Naive thymus-derived CD4-positive, alpha-beta T cell (primary cell): ENCODE measurements at places on chromosomes 12 and 14. TPM values are rescaled to one million over a fixed set of nuclear protein-coding genes. Genes with fewer than 3 reads are reported as not detected.

DNA sequence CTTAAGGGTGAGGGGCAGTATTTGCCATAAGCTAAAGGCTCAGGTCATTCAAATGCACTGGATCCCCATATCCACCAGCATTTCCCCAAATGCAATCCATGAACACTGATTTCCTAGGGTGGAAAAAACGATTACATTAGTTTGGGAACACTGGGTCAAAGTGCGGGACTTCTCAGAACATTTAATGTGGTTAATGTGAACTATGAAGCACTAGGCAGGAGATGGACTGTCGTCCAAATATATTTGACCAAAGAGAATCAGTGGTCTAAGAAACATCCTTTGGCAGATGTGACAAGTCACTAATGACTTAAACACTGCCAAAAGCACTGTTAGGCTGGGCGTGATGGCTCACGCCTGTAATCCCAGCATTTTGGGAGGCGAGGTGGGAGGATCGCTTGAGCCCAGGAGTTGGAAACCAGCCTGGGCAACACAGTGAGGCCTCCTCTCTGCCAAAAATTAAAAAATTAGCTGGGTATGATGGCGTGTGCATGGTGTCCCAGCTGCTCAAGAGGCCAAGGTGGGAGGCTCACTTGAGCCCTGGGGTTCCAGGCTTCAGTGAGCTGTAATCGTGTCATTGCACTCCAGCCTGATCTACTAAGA lies 205.4 kb downstream of the CALM1 start:
- no peak for DNase-seq

RGS6 gene
- not detected for total RNA-seq

MAP1LC3B2 gene
- total RNA-seq: 0.48 and 1.3 TPM in 2 replicates

DNA sequence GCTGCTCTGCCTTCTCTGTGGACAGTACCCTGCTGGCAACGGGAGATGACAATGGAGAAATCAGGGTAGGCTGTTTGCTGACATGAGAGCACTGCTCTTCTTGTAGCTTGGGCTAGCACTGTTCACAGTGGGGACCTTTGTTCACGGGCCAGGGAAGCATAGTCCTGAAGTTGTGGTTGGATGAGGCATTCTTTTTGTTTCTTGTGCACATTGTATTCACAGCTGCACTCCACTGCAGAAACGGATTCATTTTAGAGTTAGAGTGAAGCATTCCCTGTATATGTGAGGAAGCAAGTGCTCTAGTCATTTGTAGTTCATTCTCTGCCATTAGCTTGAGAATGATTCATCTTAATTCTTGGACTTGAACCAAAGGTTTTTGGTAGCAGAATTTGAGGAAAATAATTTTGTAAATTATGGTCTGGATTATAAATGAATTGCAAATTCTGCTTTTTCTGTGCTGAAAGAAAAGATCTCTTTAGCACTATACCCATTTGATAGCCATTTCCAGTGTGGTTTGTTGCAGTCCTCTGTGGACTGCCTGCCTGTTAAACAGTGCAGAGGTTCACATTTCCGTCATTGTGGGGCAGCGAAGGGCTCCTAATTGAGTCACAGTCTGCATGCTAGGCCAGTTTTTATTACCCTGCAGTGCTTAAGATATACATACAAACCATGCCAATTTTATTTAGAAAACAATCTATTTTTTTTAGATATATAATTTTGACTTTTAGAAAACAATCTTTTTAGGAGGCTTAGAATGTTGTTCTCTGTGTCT lies 80.6 kb downstream of the APAF1 start:
- DNase-seq: no peak

AVPR1A gene
- not detected for total RNA-seq

DNA sequence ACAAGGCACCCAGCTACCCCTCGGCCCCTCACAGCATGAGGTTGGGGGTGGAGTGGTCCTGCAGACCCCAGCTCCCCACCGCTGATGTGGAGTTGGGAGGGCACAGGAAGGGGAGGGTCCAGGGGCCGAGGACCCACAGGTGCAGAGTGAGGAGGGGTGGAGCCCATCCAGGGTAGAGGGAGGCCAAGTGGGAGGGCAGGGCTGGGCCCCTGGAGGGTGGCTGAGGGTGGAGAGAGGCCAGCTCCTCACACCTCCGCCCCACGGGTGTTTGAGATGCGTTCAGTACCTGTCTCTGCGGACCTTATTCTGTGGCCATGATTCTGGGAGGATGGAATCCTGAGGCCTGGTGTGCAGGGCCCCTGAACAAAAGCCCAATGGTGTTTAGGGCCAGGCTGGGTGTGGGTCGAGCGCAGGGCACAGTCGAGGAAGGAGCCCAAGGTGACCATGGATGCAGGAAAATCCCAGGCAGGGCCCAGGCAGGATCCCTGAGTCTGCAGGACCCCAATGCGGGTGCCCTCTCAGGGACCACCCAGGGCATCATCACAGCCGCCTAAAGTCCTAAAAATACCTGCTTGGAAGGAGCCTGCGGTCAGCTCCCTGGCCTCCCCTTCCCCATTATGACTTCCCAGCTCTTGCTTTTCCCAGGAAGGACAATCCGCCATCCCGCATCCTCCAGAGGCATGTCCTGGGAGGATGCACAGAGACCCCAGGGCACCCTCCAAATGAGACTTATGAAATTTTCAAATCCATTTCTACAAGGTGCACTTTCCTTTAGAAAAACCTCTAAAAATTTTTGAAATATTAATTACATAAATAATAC lies 377.1 kb upstream of the SFSWAP start:
- no peak for DNase-seq

VPS33A gene
- total RNA-seq: 34.5 TPM

- no peak for DNase-seq
Measured at GRCh38 chr12:20144341-20144740, 224.0 kb upstream of the PDE3A start.

DNA sequence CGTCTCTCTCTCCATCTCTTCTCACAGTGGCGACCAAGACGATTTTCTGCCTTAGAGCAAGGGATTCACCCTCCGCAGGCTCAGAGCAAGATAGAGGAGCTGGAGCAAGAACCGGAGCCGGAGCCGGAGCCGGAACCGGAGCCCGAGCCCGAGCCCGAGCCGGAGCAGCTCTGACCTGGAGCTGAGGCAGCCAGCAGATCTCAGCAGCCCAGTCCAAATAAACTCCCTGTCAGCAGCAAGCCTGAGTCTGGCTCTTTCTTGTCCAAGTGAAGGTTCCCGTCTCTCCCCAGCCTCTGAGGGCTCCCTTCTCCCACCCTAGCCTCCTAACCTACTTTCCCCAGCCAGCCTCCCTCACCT lies 5.9 kb downstream of the LAG3 start:
- DNase-seq: no peak

GRCh38 chr12:100986595-100987547 lies 192.3 kb downstream of the ANO4 start:
- DNase-seq: no peak

DNA sequence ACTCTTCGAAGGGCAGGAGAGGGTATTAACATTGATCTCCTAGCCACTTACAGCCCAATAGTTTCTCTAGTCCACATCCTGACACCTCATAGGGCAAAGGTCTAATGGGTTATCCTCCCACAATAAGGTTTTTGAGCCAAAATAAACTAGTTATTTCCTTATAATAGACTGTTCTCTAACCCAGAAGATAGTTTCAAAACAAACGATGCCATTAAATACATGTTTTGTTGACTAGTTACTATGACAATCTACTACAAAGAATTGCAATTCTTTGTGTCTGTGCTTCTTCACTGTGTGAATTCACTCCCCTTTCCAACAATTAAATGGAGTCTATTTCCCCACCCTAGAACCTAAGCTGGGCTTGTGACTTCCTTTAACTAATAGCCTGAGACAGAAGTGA lies 6.4 kb upstream of the ACTR10 start:
- no peak for DNase-seq

GRCh38 chr14:102120888-102121287 lies 18.8 kb upstream of the WDR20 start:
- DNase-seq: no peak

- DNase-seq: no peak
Measured at GRCh38 chr12:82437744-82438143, 79.4 kb downstream of the METTL25 start.

GRCh38 chr14:85248881-85249635 lies 280.9 kb upstream of the FLRT2 start:
- DNase-seq: no peak

DNA sequence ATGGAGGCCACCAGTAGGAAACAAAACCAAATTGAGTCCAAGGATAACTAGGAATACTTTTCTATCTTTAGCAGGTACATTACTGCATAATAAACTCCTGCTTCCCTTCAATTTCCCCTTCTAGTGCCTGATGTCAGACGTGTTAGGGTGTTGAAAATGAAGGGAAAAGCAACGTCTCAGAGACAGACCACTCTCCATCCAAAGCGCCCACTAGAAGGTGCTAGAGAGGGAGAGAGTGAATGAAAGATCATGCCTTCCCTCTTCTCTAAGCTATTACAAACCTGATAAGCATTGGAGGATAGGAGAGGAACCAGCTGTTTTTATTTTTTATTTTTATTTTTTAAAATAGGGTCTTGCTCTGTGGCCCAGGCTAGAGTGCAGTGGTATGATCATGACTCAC lies 64.1 kb downstream of the ZNF641 start:
- DNase-seq: no peak

DNA sequence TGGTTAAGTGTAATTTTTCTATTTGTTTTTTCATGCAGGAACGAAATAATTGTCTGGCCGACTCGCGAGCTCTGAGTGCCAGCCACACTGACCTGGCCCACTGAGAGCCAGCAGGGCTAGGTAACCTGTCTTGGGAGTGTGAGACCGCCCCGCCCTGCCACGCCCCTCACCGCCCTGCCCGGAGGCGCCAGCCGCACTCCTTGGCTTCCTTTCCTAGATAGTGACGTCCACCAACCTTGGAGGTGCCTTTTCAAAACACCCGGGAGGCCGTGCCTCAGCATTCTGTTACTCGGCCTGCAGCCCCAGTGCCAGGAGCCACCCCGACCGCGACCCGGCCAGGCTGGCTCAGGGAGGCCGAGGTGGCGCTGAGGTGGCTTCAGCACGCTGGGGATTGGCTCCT lies 21.7 kb downstream of the XRCC3 start:
- DNase-seq: no peak

ZNF268 gene
- 18.6 TPM for total RNA-seq

DNA sequence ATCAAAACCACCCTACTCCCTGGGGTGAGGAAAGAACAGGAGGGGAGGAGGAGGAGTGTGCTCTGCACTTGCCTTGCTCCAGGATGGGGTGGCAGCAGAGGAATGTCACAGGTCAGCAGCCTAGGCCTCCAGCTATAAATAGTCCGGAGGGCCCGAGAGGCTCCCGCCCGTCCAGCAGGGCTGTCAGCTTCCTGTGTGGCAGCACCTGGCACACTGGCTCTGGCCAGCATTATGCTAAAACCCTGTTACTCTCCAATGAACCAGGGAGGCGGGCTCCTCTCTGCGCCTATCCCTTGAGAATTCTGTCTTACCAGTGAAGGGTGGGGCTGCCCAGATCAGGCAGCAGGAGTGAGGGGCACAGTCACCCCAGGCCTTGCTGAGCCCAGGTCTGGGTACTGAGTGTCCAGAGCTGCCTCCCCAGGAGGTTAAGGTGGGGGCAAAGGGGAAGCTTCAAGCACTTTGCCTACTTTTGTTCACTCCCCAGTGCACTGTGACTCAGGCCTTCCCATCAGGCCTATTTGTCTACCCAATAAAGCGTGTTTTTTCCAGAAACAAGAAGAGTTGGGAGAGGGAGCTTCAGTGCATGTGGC lies 1.2 kb upstream of the COX14 start:
- DNase-seq: no peak

DNA sequence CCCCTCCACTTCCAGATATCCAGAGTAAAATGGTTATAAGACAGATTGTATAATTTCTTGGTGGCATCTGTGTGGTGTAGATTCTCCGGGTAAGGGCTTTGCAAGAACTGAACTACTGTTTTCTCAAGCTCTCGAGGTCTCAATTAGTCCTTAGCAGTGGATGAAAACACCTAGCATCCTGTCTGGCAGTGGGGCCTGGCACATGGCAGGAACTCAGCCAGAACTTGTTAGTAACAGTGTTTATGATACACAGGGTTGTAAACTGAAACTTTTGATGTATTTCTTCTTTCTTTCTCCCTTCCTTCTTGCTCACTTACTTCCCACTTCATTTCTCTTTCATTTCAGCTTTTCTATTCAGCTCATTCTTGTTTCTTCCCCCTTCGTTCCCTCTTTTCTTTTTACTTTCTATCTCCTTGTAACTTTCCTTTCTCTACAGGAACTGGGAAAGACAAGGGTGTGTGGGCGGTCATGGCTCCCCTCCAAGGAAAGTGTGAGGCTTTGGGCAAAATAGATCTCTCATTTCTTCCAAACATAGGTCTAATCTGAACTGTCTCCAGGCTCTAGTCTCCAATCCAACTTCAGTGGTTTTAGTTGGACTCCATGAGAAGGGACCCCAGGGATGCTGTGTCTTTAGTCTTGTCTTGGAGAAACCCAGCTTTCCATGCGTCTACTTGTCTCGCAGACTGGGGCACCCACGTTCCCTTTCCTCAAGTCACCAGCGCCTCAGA lies 159.7 kb downstream of the PAH start:
- DNase-seq: no peak

- no peak for DNase-seq
Measured at GRCh38 chr12:30816742-30817465, 62.2 kb upstream of the CAPRIN2 start.

DNA sequence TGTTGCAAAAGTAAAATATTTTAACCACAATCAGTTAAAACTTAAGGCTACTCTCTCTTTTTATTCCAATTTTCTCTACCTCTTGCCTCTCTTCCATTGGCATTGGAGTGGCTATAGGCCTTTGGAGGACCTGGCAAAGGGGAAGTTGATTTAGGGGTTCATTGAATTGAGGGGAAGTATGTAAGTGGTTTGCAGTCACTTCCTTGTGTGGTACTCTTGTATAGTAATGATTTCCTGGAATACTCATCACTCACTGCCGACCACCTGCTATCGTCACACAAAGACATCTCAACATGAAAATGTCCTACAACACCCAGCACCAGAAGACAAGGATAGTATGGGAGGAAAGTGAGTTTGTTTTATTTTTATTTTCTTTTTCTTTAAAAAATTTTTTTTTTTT lies 45.7 kb upstream of the CPM start:
- DNase-seq: no peak

DNA sequence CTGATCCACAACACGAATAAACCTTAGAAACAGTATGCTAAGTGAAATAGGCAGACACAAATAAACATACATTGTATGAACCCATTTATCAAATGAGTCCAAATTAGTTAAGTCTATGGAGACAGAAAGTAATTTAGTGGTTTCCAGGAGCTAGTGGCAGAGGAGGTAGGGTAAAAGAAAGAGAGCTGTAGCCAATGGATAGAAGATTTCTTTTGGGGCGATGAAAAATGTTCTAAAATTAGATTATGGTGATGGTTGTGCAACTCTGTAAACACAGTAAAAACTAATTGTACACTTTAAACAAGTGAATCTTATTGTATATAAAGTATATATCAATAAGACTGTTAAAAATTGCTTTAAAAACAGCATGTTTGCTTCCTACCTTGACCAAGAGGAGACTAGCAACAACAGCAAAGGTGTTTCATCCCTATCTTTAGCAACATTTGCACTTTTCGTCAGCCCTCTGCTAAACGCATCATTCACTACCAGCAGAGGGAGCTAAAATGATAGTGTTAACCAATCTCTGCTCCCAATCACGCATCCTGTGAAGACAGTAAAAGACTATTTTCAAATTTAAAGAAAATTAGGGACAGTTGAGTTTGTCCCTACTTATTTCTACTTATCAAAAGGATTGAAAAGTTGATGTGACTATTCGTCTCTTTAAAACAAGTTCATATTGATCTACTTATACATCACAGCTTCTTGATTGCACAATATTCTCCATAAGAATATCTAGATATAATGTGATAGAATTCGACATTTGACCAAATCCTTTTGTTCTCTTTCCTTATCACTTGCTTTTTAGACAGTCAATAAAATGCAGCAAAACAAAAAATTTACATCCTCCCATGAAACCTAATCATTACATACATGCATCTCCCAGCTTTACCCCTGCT lies 24.0 kb upstream of the LGR5 start:
- peak; percentile 17 for DNase-seq

GRCh38 chr14:53946404-53947093 lies 10.1 kb downstream of the BMP4 start:
- no peak for DNase-seq
